Right kidney (tissue), 9 donors: ENCODE measurements at places on chromosomes 12 and 14.

- no peak for DNase-seq
These were observed 694 bp downstream of the AKAP5 start for GRCh38 chr14:64465831-64466554.

- DNase-seq = no peak
These were observed 186.9 kb downstream of the ALX1 start for GRCh38 chr12:85466890-85467289.

DNA sequence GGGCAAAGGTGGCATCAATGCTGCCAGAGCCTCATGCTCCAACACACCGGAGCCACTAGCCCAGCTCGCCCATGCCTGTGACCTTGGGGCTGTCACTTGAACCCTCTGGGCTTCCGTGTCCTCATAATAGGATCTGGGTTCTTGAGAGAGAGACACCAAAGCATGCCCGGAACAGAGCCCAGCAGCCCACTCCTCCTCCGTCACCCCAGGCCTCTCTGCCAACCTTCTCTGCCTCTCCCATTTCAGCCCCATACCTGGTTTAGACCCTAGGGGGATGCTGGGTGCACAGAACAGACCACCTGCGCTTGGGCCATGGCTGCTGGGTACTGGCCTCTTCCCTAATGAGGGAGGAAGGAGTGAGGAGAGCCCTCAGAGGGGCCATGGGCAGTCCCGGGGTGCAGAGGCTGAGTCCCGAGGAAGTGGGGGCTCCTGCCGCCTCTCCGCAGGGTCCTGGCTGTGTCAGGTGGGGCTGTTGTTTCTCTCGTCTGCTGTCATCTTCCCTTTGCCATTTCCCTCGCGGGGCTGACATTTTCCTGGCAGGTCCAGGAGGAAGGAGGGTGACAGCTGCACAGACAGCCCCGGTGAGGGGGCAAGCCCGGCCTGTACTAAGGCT lies 172.4 kb upstream of the RTL1 start:
- peak; percentile 23 for DNase-seq

- DNase-seq = no peak
These were observed 27.2 kb upstream of the NRXN3 start for GRCh38 chr14:78142998-78143397.

GRCh38 chr14:69913686-69914085 lies 34.5 kb downstream of the SMOC1 start:
- DNase-seq = no peak

GRCh38 chr14:45867046-45867894 lies 614.3 kb upstream of the MIS18BP1 start:
- DNase-seq = no peak

- no peak for DNase-seq
These were observed 178.5 kb upstream of the ATF7IP start for GRCh38 chr12:14187002-14187401.

DNA sequence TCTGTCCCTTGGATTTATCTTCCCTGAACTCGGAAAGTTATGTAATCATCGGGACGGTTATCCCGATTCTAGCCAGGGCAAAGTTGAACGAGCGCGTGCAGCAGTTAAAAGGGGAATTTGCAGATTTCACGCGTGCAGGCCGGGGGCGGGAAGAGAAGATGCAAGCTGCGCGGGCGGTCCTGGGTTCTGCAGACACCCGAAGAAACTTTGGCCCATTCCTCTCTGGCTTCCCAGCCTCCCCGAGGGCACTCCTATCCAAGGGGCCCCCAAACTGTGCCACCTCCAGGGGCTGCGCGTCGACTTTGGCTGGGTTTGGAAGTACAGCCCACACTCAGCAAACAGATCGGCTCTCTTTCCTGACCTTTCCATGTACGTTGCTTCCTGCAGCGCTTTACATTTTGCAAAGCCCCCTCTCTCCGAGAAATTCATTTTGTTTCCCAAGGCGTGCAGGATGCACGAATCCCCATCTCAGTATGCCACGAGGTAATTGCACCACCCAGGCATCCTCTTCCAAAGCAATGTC lies 941 bp upstream of the PPP1CC start:
- peak; percentile 62 for DNase-seq

- no peak for DNase-seq
These were observed 75.9 kb downstream of the TMTC1 start for GRCh38 chr12:29707846-29708245.

DNA sequence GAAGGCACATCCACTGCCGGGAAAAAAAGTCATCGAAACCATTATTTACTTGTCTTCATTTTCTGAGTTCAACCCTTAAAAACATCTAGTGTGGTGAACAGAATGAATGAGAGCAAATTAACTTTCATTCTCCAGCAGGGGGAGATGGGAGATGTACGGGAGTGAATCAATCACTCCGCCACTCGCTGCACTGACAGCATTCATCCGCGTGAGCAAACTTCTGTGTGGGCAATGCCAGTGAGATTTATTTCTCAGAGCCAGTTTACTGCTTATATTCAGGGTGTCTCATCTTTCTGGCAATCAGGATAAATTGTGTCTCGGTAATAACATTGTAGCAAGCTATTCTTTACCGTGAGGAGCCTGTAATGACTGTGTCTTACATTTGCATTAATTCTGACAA lies 463.6 kb upstream of the MIS18BP1 start:
- peak; percentile 41 for DNase-seq

DNA sequence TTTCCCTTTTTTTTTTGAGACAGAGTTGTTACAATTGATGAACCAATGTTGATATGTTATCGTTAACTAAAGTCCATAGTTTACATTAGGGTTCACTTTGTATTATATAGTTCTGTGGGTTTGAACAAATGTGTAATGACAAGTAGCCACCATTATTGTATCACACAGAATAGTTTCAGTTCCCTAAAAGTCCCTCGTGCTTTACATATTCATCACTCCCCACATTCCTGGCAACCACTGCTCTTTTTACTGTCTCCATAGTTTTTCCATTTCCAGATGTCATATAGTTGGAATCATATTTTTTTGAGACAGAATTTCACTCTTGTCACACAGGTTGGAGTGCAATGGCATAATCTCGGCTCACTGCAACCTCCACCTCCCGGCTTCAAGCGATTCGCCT lies 12.5 kb downstream of the HSD17B6 start:
- DNase-seq = no peak

DNA sequence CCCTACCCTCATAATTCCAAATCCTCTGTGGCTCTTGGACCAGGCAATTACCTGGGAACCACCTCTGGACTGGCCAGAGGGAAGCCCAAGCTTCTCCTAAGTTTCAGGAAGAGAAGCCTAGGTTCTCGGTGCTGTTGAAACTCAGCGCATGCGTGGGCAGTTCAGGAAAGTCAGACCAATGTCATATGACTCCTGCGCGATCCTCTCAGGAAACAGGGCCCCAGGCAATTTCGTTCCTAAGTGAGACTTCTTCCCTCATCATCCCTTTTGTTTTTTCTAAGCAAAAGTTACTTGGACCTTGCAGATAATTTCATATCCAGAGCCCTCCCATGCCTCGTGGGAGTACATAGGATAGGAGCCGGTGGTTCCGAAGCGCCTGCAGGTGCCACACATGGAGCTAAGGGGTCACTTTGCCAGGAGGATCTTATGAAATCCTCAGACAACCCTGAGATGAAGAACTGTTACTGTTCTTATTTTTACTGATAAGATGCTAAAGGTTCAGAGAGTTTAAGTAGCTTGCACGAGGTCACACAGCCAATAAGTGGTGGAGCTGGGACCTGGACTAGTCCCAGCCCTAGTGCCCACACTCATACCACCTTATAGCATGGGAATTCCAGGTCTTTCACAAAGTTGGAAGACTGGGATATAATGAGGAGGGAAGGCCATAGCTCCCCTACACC lies 168.2 kb downstream of the ZFP36L1 start:
- DNase-seq = no peak

- no peak for DNase-seq
These were observed 2.8 kb downstream of the B3GNT4 start for GRCh38 chr12:122206111-122206881.

GRCh38 chr14:70257526-70257925 lies 68.8 kb upstream of the SLC8A3 start:
- no peak for DNase-seq

DNA sequence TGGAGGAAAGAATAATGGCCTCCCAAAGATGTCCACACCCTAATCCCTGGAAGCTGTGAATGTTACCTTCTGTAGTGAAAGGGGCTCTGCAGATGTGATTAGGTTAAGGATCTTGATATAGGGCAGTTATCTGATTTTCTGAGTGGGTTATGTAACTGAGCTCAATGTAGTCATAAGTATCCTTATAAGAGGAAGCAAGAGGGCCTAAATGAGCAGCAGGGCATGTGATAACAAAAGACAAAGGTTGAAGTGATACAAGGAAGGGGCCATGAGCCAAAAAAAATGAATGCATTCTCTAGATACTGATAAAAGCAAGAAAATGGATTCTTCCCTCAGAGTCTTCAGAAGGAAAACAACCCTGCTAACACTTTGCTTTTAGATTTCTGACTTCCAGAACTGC lies 78.8 kb downstream of the OSBPL8 start:
- DNase-seq = no peak
